ENCODE measurements at places on chromosomes 13 and 19. TPM values are rescaled to one million over a fixed set of nuclear protein-coding genes. Genes with fewer than 3 reads are reported as not detected.

DNA sequence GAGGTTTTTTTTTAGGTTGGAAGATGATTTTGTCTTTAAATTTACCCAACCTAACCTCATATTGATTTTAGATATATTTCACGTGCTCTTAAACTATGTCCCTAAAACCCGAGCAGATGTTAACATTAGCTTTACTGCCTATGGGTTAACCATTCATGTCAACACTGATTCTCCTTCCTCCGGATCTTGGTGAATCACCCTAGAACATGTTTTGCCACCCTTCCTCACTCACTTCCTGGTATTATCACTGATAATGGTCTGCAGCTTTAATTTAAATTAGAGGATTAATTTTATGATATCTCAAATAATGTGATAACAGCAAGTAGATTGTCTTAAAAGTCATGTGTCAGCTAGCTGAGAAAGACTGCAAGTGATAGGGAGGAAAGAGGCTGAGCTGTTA lies 31.9 kb downstream of the HTR2A start:
- DNase-seq = no peak

DNA sequence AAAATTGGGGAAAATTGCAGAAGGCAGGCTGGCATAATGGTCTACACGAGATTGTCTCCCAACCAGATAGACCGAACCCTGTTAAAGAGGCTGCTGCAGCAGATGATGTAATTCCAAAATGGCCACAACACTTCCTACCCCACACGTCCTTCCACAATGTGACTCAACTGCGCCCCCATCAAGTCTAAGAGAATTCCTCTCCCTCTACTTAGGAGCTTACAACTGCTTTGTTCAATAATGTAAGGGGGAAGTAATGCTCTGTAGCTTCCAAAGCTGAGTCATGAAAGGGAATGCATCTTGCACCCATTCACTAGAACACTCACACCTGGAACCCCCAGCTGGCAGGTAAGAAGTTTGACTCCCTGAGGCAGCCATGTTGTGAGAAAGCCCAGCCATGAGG lies 117.8 kb upstream of the IRS2 start:
- no peak for DNase-seq

- DNase-seq = no peak
These were observed 565.9 kb upstream of the SPRY2 start for GRCh38 chr13:80906860-80907259.

The RAB8A gene
- 261 TPM for total RNA-seq

The PSPC1 gene
- 69.0 TPM for total RNA-seq
